ENCODE measurements at places on chromosomes 16 and 17. TPM values are rescaled to one million over a fixed set of nuclear protein-coding genes. Genes with fewer than 3 reads are reported as not detected.

The SLC12A3 gene
- not detected for total RNA-seq

GRCh38 chr17:73686961-73687360, 42.7 kb upstream of the SDK2 start:
- DNase-seq: no peak

DNA sequence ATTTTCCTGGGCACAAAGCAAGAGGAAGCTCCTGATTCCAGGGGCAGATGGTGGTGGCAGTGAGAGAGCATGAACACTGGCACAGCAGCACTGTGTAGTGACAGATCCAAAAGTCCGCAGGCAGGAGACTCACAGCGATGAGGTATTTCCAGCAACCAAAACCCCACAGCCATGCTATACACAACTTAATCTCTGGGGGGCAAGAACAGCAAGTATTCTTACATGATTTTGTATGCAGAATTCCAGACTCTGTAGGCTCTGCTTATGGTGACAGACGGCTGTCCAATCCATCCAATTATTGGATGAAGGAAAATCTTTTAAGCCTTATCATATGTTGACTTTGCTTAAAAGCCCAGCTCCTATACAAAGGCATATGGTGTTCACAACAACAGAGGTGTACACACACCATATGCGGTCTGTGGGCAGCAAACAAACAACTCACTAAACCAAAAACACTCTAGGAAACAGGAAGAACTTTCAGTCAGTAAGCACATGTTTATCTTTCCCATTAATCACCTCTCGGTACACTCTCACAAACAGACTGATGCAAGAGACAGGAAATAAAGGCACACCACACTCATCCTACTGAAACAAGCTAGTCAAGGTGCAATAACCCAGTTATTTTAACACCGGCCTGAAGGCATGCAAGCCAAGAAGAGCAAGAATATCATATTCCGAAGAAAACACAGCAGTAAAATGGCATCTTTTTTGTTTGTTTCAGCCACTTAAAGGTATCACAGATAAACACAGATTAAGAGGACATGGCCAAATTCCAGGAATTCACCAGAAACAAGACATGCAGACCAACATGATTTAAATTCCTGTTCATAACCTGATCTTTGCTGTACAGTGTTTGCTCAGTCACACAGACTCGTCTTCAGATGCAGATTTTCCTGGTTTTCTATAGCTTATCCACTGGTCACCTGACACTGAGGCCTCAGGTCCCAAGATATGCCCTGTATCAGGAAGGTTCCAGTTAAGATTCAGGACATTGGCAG, 47.8 kb downstream of the ERN1 start:
- no peak for DNase-seq

- no peak for DNase-seq
Measured at GRCh38 chr17:76531486-76532038, 5.9 kb downstream of the CYGB start.

All from left ventricle myocardium inferior (tissue), 1 donor.